ENCODE measurements at places on chromosomes 7 and 10.

GRCh38 chr10:33947544-33947943, 613.1 kb upstream of the NRP1 start:
- DNase-seq: no peak

- no peak for DNase-seq
Observed at GRCh38 chr10:87656431-87657072, 3.1 kb upstream of the PAPSS2 start.

DNA sequence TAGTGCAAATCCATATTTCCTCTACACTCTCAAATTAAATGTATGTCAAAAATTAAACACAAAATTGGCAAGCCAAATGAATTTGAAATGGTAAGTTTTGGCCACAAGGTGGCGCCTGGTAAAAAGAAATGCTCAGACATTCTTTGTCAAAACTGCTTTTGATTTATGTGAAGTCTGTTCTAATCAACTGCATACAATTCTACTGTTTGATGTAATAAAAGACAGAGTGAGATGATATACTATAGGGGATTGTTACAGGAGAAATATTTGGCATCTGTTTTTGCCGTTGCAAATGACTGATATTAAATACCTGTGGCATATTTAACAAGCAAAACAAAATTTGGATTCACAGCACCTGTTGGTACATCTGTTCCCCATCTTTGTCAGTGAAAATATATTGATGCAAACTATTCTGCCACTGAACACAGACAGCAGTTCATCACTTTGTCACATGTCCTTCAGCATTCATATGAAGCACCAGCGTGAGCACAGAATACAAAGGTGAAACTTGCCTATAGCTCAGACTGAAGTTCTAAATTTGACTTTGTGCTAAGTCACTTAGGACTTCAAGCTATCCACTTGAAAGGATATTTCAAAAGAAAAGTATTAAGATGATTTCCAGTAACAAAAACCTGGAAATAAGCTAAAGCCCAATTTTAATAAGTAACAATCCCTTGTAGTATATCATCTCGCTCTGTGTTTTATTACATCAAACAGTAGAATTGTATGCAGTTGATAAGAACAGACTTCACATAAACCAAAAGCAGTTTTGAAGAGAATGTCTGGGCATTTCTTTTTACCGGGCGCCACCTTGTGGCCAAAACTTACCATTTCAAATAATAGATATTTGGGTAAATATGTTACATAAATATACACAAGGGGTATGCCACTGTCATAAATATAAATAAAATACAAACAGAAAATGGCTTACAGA, 10.2 kb upstream of the CH25H start:
- no peak for DNase-seq

DNA sequence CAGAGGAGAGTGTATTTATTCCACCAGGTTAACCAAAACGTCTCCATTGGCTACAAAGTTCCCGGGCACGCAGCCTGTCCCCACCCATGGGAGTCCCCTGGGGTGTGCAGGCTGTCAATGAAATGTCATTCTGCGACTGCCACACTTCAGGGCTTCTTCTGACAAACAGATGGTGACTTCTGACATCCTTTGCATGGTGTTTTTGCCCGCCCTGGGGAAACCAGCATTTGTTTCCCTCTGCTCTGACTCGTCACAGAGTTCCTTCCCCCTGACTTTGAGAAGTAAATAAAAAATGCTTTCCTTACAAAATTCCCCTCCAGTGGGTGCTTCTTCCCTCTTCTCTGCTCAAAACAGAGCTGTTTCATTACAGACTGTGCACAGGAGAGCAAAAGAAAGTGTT, 38.2 kb downstream of the TNS3 start:
- no peak for DNase-seq

DNA sequence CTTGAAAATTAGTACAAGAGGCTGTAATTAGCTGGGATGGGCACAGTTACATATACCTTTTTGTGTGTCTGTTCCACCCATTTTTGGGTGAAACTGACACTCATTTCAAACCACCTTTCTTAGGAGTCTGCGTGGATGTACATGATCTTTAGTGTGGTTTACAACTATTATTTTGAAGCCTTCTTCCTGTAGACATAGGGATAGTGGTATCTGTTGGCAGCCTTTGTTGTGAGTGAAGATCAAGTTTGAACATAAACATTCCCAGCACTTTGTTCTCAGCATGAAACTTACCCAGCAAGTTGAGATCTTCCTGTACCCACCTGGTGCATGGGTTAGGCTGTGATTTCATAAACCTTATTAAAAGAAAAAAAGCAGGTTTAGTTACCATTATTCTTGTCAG, 2.0 kb downstream of the BAG3 start:
- no peak for DNase-seq

- DNase-seq: no peak
Observed at GRCh38 chr7:2417981-2418481, 14.6 kb downstream of the CHST12 start.
